ENCODE measurements at places on chromosomes 5 and 9.

DNA sequence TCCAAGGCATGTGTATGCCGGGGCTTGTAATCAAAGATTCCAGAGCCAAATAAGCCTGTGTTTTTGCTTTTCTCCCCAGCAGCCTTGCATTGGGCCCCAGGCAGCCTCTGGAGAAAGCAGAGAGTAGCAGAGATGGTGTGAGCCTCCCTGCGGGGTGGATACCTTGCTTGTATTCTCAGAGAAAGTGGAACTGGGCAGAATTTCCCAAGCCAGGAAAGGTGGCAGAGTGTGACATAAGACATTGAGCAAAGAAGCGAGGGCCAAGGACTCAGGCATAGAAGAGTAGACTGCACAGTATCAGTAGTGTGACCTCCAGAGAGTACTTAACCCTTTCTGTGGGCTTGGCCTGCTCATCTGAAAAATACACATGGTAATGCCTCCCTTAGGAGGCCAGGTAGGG is 1.6 kb upstream of the GSN start:
- DNase-seq: no peak

DNA sequence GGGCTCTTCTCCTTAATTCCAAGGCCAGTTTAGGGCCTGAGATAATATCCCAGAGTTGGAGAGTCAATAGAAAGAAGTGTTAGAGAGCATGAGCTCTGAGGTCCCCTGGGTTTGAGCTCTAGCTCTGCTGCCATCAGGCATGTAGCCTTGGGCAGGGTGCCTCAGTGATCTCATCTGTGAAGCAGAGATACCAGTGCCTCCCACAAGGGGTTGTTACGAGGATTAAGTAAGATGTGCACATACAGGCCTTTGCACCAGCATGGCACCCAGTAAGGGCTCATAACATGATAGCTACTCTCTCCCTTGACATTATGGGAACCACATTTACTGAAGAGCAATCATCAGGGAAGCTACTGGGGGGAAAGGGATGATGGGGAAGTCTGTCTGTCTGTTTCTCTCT is 265.7 kb downstream of the HSPA4 start:
- DNase-seq: no peak

- DNase-seq: no peak
Measured at GRCh38 chr5:1106385-1107166, 5.3 kb downstream of the SLC12A7 start.

GRCh38 chr9:1929722-1930244 is 85.4 kb upstream of the SMARCA2 start:
- DNase-seq: no peak

DNA sequence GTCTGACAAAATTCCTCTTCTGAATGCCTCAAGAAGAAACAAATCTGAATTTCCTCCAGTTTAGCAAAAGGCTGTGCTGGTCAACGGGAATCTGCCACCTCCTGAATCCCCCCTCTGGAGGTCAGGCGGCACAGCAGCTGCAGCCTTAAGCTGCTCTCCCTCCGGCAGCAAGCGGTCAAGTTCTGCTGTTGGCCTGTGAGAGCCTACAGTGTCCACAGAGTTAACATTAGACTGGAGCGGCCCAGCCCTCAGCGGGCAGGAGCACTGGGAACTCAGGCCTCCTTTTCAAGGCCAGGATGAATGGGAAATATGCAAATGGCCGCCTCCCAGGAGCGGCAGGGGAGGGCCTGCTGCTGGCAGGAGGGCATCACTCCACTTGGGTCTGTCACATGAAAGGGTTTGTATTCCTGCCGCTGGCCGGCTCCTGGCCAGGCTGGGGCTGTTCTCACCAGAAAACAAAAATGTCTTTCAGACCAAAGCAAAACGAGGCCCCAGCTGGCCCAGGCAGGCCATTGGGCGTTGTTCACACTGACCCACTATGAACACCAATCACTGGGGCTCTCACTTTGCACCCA is 8.2 kb downstream of the ACSL6 start:
- DNase-seq: no peak

- no peak for DNase-seq
Measured at GRCh38 chr9:19870988-19871387, 82.2 kb upstream of the SLC24A2 start.

- DNase-seq: peak; percentile 66
Measured at GRCh38 chr5:38551030-38552017, 5.1 kb downstream of the LIFR start.

DNA sequence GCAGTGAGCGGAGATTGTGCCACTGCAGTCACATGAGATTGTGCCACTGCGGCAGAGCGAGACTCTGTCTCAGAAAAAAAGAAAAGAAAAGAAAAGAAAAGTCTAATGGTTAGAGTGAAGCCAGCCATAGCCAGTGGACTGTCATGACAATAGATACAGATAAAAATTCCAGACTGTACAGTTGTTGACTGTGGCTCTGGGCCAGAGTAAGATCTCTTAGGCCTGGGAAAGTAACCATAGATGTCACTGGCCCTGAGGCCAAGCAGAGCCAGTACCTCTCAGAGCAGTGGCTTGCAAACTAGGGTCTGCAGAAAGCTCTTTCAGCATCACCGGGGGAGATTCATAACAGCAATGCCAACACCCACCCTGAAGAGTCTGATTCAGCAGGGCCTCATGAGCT is 44.1 kb upstream of the SUB1 start:
- DNase-seq: no peak

DNA sequence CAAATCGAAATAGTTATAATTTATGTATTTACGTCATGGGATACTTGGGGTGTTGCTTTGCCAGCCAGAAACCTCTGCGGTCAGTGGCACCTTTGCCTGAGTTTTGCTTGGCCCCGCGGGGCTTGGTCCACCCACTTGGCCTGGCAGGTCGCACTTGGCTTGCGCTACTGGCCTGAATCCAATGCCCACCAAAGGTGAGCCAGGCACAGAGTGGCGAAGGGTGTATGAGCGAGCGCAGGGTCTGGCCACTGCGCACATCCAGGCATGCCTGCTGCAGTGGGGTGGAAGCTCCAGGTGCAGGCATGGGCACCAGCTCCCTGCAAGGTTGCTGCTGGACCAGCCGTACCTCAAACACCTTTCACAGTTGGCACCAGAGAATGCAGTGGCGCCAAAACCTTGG is 714.6 kb downstream of the CDH9 start:
- no peak for DNase-seq

- no peak for DNase-seq
Measured at GRCh38 chr9:116868201-116868600, 181.1 kb downstream of the TRIM32 start.

DNA sequence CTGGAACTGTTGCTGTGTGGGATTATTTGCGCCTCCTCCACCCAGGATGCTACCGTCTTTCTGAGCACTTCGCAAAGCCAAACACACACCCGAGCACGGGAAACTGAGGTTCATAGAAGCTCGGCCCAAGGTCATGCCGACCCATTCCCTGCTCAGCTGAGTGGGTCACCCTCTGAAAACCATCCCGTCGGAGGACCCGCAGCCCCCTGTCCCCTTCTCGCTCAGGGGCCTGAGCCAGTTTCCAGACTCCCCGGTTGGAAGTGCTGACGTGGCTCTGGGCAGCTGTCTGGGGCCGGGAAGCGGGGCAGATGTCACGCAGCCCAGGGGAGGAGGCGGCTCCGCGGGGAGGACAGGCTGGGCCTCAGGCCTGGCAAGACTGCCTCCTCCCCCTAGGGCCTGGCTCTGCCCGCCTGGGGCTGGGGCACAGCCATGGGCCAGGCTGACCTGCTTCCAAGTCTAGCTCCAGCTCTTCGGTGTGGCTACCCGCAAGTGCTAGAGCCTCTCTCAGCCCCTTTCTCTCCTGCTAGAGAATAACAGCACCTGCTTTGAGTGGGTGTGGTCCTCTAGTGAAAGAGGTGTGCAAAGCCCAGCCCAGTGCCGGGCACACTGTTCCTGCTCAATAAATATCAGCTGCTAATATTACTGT is 9.9 kb upstream of the CXXC5 start:
- peak; percentile 82 for DNase-seq

DNA sequence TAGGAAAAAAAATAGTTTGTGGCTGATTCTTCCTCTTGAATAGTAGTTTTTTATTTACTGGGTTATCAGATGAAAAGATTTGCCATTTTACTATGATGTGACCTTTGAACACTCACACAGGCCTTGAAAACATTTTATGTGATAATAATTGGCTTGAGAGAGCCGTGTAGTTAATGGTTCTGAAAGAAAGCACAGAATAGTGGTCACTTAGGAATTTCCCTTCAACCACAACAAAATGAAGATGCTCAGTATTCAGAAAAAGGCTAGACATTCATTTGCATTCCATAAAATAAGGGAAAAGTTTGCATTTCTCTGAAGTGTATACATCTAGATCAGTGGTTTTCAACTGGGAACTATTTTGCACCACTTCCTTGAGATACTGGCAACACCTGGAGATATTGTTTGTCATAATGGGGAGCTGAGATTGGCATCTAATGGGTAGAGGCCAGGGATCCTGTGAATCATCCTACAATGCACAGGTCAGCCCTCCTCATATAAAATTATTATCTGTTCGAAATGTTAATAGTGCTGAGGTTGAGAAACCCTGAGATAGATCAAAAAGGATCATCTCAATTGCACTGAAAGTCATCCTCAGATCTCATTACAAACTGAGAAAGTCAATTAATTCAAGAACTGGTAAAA is 446.4 kb upstream of the CCNG1 start:
- no peak for DNase-seq

DNA sequence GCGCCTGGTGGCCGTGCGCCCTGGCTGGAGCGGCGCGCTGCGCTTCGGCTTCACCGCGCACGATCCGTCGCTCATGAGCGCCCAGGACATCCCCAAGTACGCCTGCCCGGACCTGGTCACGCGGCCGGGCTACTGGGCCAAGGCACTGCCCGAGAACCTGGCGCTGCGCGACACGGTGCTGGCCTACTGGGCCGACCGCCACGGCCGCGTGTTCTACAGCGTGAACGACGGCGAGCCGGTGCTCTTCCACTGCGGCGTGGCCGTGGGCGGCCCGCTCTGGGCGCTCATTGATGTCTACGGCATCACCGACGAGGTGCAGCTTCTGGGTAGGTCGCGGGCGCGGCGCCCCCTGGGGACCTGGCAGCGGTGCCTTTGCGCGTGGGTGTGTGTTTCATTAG is 28.9 kb downstream of the NEURL1B start:
- DNase-seq: no peak

- DNase-seq: no peak
Measured at GRCh38 chr9:9625248-9625647, 987.6 kb downstream of the PTPRD start.

- no peak for DNase-seq
Measured at GRCh38 chr5:55308254-55308836, 556 bp downstream of the MTREX start.

- DNase-seq: no peak
Measured at GRCh38 chr9:127155314-127155960, 33.0 kb upstream of the ANGPTL2 start.

DNA sequence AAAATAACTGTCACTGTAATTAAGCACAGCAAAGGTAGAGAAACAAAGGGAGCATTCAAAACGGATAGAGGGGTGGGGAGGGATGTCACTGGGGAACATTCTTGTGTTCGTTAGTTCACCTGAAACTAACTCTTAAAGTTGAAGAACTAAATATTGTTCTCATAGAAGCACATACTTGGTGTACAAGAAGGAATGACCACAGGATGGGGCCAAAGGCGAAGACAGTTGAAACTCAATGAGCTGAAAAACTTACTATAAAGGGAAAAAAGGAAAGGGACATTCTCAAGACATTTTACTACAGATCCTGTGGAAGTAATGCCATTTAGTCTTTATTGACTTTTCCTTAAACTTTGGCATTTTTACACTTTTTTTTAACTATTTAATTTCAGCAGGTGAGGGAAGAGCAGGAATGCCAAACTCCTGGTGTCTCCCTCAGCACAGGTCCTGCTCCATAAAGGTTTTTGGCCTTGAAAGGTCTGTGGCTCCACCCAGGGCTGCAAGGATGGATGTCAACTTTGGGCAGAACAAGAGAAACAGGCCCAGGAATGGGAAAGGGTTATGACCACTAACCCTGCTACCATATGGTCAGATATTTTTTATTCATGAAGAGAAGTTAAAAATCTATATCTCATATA is 197.6 kb upstream of the RASA1 start:
- no peak for DNase-seq

- no peak for DNase-seq
Measured at GRCh38 chr5:142819825-142820224, 49.6 kb downstream of the ARHGAP26 start.

- DNase-seq: no peak
Measured at GRCh38 chr5:51997949-51998348, 614.7 kb downstream of the ISL1 start.

DNA sequence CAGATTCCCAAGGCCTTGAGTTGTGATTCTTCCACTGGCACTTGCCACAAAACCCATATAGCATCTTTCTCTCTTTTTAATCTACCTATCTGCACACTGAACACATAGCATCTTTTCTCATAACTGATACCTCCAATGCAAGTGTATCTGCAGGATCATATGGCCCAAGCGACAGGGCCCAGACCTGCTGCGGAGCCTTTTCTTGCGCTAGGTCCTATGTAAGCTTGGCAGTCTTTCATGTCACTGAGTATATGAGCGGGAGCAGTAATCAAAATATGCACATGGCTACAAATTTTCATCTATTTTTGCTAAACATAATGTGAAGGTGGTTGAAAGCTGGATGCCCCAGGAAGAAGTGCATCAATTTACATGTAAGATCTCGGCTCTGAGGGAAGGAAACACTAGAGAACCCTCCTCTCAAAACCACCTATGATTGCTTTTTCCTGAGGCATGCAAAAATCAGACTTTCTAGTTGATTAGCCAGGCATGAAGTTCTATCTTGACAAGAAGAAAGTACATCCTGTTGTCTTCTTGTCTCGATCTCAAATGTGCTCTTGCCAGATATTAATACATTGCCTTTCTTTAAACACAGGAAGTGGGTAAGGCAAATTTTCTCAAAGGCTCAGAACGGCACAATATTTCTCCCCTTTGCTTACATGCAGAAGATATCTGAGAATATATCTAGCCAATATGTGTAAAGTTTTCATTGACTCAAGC is 26.9 kb upstream of the CEMIP2 start:
- no peak for DNase-seq

- peak; percentile 30 for DNase-seq
Measured at GRCh38 chr5:173202266-173202875, 32.6 kb downstream of the NKX2-5 start.

DNA sequence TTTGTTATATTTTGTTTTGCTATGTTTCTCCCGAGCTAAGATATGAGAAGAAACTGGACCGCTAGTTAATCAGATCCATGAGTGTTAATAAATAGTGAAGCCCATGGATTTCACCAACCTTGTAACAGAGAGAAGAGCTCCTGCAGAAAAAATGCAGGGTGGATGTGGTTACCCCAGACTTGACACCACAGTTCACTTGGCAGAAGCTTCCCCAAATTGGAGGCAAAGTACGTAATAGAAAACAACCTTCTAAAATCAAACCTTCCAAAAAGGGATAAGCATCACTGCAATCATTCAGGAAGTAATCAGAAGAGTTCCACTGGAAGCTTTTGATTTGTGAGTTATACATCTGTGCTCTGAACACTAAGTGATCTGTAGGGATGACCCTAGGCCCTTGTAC is 267.5 kb downstream of the ACTL7B start:
- no peak for DNase-seq

All from H54 (cell line).